ENCODE measurements at places on chromosomes 11 and 22.
A peak's percentile ranks its signal among the peaks of the same experiment; 100 is the strongest.

DNA sequence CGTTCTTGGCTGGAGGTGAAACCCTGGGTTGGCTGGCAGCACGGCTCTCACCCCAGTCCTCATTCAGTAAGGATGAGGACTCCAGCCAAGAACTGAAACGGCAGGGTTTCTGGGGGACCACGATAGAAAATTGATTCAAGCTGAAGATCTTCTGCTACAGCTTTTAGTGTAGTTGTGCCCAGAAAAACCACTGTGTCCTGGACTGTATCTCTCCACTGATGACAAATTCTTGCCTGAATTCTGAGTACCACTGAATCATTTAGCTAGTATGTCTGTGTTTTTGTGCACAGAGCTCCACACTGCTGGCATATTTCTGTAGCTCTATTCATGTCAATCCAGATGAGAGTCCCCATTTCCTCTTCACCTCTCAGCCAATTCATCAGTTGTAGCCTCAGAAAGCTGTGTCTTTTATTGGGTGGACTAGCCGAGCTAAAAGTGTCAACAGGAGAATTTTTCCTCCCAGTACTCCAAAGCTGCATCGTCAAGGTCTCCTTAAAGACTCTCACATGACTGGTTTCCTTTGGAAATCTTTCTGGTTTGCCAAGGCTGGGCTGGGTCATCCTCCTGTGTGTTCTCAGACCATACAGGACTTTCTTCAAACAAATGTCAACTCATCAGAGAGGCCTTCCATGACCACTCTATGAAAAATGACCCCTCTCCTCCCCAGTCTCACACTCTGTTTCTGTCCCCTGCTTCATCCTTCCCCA lies 144.6 kb downstream of the LDLRAD3 start:
- DNase-seq: no peak
- H3K4me1 ChIP-seq: peaks cover 36% of the 10 kb centered on the region
- H3K27me3 ChIP-seq: no peaks in the 10 kb centered on the region
- H3K36me3 ChIP-seq: peaks cover 50% of the 10 kb centered on the region
- no peak overlapping the region for H3K4me3 ChIP-seq

DNA sequence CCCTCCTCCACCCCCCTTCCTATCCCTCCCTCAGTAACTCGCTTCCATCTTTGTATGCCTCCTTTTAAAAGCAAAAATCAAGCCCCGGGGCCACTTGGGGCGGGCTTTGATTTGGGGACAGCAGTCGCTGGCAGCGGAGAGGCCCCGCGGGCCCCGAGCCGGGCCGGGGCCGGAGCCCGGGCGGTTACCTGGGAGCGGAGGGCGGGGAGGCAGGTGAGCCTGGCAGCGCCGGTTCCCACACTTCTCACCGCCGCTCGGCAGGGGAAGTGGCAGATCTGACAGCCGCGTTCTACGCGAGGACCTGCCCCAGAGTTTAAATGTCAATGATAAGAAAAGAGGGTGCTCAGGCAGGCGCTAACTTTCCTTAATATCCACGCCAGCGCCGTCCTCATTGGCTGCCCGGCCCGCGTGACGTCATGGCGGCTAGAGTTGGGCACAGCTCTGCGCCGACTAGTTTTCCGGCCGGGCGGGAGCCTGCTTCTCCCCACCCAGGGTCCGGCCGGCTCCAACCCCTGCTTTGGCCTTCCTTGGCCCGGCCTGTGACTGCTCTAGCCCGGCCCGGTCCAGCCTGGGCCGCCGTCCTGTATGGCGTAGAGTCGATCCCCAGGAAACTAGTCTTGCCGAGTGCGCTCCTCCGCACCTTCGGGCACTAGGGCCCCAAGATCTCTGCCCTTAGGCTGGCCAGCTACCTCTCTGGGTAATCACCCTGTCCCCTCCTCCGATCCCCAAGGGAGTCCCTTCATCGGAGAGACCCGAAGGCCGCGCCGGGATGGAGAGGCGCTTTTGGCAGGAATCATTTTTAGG lies 6.7 kb upstream of the PAX6 start:
- peaks cover 98% of the 10 kb centered on the region for H3K27me3 ChIP-seq
- no peak overlapping the region for H3K27ac ChIP-seq
- peaks cover 14% of the 10 kb centered on the region for H3K4me1 ChIP-seq
- no peak for DNase-seq
- H3K4me3 ChIP-seq: peak overlapping the region; percentile 30

GRCh38 chr22:36579441-36579840 lies 50.5 kb upstream of the EIF3D start:
- H3K27me3 ChIP-seq: peaks cover 37% of the 10 kb centered on the region
- H3K4me3 ChIP-seq: no peak overlapping the region
- no peaks in the 10 kb centered on the region for H3K4me1 ChIP-seq
- H3K36me3 ChIP-seq: no peaks in the 10 kb centered on the region

DNA sequence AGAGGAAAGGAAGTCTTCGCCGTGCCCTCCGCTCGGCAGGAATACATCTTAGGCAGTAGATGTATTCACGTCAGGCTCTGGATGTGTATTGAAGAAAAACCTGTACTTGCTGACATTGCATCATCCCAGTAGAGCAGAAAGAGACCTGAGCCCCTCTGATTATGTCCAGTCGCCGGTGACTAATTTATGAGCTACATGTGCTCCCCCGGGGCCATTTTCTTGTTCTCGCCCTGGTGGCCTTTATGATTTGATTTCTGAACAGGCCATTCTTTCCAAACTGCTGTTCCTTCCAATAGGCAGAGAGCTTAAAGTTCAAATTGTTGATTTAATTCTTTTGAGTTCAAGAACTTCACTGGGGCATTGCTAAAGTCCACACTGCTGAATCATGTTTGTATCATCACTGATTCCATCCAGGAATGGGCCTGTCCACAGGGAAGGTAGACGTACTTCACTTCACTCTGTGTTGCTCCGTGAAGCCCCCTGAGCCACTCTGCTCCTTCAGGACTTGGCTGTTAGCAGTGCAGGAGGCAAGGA lies 137.3 kb upstream of the RASSF10 start:
- H3K36me3 ChIP-seq: peaks cover 9% of the 10 kb centered on the region
- no peak for DNase-seq
- H3K27ac ChIP-seq: no peak overlapping the region
- no peaks in the 10 kb centered on the region for H3K27me3 ChIP-seq
- H3K4me1 ChIP-seq: peaks cover 25% of the 10 kb centered on the region

- no peak for DNase-seq
- H3K36me3 ChIP-seq: no peaks in the 10 kb centered on the region
- no peaks in the 10 kb centered on the region for H3K27me3 ChIP-seq
- no peak overlapping the region for H3K27ac ChIP-seq
- peaks cover 12% of the 10 kb centered on the region for H3K4me1 ChIP-seq
These were observed 533.6 kb upstream of the CADM1 start for GRCh38 chr11:116037861-116038260.

- no peak overlapping the region for H3K4me3 ChIP-seq
- DNase-seq: no peak
- H3K27me3 ChIP-seq: peaks cover 34% of the 10 kb centered on the region
- H3K4me1 ChIP-seq: no peaks in the 10 kb centered on the region
- no peaks in the 10 kb centered on the region for H3K36me3 ChIP-seq
- H3K27ac ChIP-seq: no peak overlapping the region
These were observed 14.9 kb upstream of the GALNT18 start for GRCh38 chr11:11636671-11637070.

DNA sequence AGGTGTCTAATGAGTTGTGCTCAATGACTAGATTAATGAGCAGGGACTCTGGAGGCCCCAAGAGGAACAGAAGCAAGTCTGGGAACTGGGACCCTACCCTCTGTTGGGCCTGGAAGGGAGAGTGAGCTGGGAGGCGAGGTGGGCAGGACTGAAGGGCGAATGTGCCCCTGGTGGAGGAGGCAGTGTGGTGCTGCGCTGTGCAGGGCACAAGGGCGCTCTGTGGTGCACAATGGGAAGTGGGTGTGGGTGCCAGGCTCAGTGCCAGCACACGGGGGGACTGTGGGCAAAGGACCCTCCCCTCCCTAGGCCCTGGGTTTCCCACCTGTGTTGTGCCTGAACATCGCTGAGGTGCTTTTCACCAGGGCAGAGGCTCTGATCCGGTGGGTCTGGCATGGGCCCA lies 57.5 kb upstream of the TTLL12 start:
- H3K27me3 ChIP-seq: no peaks in the 10 kb centered on the region
- no peaks in the 10 kb centered on the region for H3K36me3 ChIP-seq
- H3K4me1 ChIP-seq: peaks cover 19% of the 10 kb centered on the region
- DNase-seq: no peak

DNA sequence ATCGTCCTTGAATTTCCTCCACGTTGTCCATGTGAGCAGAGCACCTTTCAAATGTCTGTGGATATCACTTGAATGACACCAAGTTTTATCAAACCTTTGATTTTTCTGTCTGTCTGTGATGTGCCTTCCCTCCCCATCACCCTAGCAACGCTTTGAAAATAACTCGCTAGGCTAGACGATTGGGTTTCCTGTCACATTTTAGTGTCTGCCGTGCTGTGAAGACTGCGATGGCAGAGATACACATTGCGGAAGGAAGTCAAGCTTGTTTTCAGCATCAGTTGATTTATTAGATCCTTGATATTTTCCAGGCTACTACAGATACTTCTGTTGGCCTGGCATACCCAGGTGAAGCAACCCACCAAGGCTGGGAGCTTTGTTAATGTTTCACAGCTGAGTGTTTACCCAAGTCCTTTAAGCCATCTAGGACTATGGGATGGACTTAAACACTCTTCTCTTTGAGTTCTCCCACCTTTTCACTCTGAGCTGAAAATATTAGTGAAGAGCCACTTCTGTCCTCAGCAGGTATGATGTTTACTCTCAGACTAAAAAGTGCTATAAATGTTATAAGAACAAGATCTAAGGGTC lies 93.6 kb upstream of the CD44 start:
- DNase-seq: no peak
- H3K36me3 ChIP-seq: no peaks in the 10 kb centered on the region
- peaks cover 16% of the 10 kb centered on the region for H3K27me3 ChIP-seq
- H3K4me3 ChIP-seq: no peak overlapping the region

- peak overlapping the region; percentile 97 for H3K27ac ChIP-seq
- H3K4me1 ChIP-seq: peaks cover 18% of the 10 kb centered on the region
- no peaks in the 10 kb centered on the region for H3K27me3 ChIP-seq
- DNase-seq: peak; percentile 55
- H3K4me3 ChIP-seq: no peak overlapping the region
These were observed 89.0 kb upstream of the GRK3 start for GRCh38 chr22:25475257-25476022.

DNA sequence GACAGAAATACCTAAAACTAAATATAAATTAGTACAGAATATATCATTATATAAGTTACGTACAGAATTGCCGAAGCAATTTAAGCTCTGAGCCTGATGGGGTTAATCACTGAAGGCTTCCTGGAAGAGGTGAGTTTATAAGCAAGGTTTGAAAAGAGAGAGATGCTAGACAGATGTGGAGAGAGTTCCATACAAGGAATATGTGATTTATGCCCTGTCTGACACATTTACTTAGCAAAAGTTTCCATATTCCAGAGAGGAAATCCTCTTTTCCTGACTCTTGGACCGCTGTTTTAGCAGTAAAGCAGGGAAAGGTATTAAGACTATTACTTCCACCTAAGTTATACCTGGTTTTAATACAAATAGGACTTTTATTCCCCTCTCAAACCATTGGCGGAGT lies 65.1 kb downstream of the DBX1 start:
- peaks cover 46% of the 10 kb centered on the region for H3K36me3 ChIP-seq
- no peak for DNase-seq
- H3K27ac ChIP-seq: no peak overlapping the region
- H3K4me3 ChIP-seq: no peak overlapping the region
- peaks cover 10% of the 10 kb centered on the region for H3K4me1 ChIP-seq

DNA sequence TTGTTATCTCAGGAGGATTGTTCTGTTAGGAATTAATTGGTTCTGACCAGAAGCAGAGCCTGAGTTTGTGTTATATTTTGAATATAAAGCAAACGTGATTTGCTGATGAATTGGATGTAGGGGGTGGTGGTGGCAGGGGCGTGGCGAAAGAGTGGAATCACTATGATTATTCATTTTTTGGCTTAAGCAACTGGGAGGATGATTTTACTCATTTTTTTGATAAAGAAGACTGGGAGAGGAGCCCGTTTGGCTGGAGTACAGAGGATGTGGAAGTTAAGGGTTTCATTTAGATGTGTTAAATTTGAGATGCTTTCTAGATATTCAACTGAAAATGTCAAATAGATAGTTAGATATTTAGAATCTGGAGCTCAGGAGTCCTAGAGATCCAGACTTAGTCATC lies 83.4 kb upstream of the MYO18B start:
- H3K36me3 ChIP-seq: no peaks in the 10 kb centered on the region
- peak overlapping the region; percentile 15 for H3K27ac ChIP-seq
- peaks cover 14% of the 10 kb centered on the region for H3K4me1 ChIP-seq
- H3K27me3 ChIP-seq: no peaks in the 10 kb centered on the region
- no peak for DNase-seq

GRCh38 chr11:130166457-130166784 lies 6.8 kb downstream of the ST14 start:
- H3K27me3 ChIP-seq: peaks cover 7% of the 10 kb centered on the region
- H3K4me1 ChIP-seq: peaks cover 3% of the 10 kb centered on the region
- H3K27ac ChIP-seq: no peak overlapping the region
- no peak overlapping the region for H3K4me3 ChIP-seq
- no peaks in the 10 kb centered on the region for H3K36me3 ChIP-seq

DNA sequence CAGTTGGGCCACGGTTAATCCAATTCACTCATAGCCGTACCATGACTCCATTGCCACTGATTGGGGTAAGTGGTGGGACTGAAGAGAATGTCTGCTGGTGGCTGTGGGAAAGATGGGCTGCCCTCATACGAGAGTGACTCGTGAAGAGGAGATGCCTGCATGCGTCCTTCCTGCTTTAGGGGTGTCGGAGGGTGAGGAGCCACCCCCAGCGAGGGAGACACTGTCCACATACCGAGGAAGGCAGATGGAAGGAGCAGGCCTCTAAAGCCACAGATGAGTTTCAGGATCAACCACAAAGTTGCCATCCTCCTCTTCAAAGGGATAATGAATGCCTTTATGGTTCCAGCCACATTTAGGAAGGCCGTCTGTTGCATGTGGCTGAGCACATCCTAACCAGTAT lies 83.2 kb downstream of the GRIK4 start:
- no peaks in the 10 kb centered on the region for H3K36me3 ChIP-seq
- peaks cover 51% of the 10 kb centered on the region for H3K27me3 ChIP-seq
- no peaks in the 10 kb centered on the region for H3K4me1 ChIP-seq
- DNase-seq: no peak
- no peak overlapping the region for H3K4me3 ChIP-seq

GRCh38 chr11:7348432-7349304 lies 97.0 kb downstream of the SYT9 start:
- H3K4me1 ChIP-seq: peaks cover 25% of the 10 kb centered on the region
- DNase-seq: no peak
- peak overlapping the region; percentile 90 for H3K27ac ChIP-seq
- H3K27me3 ChIP-seq: no peaks in the 10 kb centered on the region
- H3K4me3 ChIP-seq: no peak overlapping the region

- no peak for DNase-seq
- peaks cover 16% of the 10 kb centered on the region for H3K36me3 ChIP-seq
- H3K4me1 ChIP-seq: peaks cover 41% of the 10 kb centered on the region
- no peak overlapping the region for H3K4me3 ChIP-seq
These were observed 118.8 kb downstream of the DBX1 start for GRCh38 chr11:20041499-20041898.
